Dorsolateral prefrontal cortex (tissue), 122 donors: ENCODE measurements at places on chromosomes 2 and 18. TPM values are rescaled to one million over a fixed set of nuclear protein-coding genes. Genes with fewer than 3 reads are reported as not detected.

C2orf80 gene
- total RNA-seq, result 25.9 TPM

LCT gene
- 0.16 TPM for total RNA-seq

HOXD10 gene
- not detected for total RNA-seq

UGT1A4 gene
- total RNA-seq, result not detected

GLI2 gene
- total RNA-seq, result 2.4 TPM

RUFY4 gene
- total RNA-seq, result not detected

CRACDL gene
- 128 TPM for total RNA-seq

GYPC gene
- total RNA-seq, result 7.5 TPM

MAB21L4 gene
- not detected for total RNA-seq

BUB1 gene
- total RNA-seq, result 1.7 TPM

MGAT4A gene
- total RNA-seq, result 78.7 TPM

DNA sequence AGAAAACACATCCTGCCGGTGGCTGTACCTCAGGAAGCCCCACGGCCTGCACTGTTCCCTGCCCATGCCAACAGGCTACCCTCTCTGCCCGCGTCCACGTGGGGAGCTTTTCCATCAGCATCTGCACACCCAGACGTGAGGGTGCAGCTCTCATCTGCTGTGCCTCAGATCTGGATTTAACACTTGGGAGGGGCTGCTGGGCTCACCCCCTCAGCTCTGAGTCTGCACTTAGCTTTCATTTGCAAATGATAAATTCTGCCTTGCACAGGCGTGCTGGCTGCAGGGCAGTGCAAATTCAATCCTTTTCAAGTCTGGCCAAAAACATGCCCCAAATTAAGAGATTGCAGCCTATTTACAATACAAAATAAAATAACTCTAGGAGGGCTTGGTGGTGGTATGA, 245.7 kb downstream of the TWIST2 start:
- DNase-seq, result no peak

DNA sequence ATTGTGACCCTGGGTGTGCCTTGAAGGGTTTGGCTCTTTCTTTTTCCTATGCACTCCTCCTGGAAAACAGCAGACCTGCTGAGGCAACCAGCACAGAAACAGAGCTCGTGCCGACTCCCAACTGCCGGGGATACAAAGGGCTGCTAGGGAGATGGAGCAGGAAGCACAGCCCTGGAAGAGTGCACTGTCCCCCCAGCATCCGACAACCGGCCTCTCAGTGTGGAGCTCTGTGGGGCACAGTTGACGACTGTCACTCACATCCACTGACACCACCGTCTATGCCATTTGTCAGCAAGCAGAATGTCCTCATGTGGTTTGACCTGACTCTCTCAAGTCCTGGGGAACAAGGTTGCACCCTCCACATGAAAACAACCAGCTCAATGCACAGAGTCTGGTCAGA, 290.4 kb downstream of the TNS1 start:
- no peak for DNase-seq

DNA sequence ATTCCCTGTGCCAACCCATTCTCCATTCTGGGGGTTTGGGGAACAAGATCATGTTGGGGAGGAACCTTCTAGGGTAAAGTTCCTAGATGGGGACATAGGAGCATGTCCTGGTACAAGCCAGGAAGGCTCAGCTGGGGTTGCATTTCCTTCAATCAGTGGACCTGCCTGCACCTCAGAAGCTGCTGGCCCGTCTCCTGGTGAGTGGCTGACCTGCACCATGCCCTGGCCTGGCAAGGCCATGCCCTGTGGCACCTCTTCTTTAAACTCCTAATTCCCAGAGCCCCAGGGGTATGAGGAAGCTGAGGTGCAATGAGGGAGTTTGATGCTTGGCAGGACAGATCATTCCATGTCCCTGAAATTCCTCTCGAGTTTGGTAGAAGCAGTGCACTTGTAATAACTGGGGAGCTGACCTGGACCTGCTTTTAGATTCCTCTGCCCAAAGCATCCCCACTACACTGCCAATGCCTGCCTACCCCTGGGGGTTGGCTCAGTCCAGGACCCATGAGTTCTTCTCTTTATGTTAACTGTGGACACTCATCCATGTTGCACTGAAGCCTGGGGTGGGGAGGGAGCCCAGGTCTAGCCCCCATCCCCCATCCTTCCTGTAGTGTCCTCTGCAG, 25.3 kb downstream of the MROH2A start:
- no peak for DNase-seq

- DNase-seq, result no peak
Measured at GRCh38 chr2:150595803-150596470, 108.5 kb upstream of the RND3 start.

GRCh38 chr2:143186876-143187275, 57.7 kb downstream of the ARHGAP15 start:
- no peak for DNase-seq

- no peak for DNase-seq
Measured at GRCh38 chr2:58572731-58573130, 331.6 kb upstream of the FANCL start.

- no peak for DNase-seq
Measured at GRCh38 chr2:121254748-121255147, 30.3 kb downstream of the TFCP2L1 start.

GRCh38 chr2:227804975-227805374, 8.7 kb upstream of the CCL20 start:
- DNase-seq, result no peak

DNA sequence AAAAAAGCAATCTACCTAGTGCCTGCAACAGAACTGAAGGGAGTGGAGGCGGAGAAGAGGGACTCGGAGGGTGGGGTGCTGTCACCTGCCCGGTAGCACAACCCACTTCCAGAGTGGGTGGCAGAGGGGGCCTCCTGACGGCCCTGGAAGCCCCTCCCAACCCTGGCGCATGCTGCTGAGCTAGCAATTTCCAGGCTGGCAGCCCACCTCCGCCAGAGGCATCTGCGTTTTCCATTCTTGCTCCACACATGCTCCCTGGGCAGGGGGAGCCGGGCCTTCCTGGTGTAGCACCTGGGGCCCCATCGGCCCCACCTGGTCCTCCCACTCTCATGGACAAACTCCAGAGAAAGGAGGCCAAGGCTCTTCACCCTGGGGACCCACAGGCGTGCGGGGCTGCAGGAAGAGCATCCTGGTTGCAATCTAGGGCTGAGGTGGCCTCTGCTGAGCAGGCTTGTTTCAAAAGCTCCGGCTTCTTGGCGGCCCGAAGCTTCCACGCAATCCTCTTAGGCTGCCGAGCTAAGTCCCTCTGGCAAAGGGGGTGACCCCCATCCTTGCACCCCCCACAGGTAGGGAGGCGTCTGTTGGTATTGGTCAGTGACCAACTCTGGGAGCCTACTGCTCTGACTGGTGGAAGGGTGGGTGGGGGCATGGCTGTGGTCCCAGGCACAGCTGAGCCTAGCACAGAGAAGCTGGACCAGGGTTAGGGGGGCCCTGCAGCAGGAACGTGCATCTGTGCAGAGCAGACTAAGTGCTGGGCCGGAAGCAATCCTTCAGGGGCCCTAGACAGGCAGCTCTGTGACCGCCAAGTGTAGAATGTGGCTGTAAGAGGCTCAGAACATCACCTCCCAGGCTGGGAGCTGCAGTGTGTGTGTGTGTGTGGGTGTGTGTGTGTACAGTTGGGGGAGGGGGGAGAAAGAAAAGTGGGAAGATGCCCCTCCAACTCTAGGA, 2.6 kb downstream of the HS6ST1 start:
- DNase-seq, result peak; percentile 24

DNA sequence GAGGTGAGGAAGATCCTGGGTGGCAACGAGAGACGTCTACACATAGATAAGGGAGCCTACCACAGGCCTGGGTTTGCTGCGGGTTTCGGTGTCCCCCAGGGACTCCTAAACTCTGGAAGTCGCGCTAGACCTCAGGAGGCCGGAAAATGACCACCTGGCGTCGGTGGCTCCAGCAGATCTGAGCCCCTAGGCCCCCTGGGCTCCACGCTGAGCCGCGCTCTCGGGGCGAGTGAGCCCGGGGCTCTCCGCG, 987 bp upstream of the DLX1 start:
- no peak for DNase-seq

DNA sequence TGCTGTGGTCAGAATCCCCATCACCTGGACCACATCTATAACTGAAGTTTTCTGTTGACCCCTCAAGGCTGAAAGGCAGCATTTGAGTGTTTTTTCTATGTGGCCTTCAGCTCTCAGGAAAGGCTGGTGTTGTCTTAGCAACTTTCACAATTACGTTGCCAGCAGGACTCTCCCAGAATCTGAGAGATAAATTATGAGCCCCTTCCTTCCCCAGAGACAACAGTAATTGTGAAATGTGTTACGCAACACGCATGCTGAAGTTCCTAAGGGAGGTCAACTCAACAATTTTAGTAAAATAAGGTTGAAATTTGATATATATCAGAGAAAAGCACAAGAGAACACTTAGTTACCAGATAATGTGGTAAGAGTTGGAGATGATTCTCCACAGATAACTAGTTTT, 216.5 kb upstream of the SLC8A1 start:
- no peak for DNase-seq

DNA sequence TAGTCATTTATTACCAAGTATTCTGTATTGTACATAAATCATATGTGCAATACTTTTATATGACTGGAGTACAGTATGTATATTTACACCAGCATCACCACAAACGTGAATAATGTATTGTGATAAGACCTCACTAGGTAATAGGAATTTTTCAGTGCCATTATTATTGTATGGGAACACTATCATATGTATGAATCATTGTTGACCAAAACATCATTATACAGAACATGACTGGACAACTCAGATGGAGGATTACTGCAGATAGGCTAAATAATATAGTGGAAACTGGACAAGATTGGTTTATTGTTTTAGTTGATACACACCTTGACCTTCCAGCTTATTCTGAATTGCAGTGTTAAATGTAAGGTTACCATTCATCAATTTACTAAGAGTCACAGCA, 33.4 kb downstream of the VAPA start:
- no peak for DNase-seq

DNA sequence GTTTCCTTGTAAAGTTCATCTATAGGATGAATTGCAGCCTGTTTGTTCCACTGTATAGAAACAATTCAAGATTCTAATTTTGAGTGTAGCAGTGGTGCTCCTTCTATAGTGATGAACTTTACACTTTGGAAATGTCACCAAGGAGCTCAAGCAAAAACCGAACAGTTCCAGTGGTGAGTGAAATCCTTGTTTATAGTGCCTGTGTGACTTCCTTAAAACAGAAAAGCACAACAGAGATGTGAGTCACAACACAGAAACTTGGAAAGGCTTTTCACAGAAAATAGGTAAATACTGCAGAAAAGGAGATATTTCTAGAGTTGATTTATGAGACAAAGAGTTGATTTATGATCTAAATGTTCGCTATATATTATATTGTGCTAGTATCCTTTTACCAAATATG, 482.0 kb downstream of the PTPRM start:
- DNase-seq, result no peak

DNA sequence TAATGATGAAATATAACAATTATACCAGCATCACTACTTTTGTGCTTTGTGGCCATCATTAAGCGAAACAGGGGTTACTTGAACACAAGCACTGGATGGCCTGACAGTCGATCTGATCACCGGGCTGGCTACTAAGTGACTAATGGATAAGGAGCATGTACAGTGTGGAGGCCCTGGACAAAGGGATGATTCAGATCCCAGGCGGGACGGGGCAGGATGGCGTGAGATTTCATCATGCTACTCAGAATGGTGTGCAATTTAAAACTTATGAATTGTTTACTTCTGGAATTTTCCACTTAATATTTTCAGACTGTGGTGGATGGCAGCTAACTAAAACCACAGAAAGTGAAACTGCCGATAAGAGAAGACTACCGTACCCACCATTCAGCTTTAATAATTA, 7.0 kb upstream of the CLIP4 start:
- DNase-seq, result peak; percentile 39

DNA sequence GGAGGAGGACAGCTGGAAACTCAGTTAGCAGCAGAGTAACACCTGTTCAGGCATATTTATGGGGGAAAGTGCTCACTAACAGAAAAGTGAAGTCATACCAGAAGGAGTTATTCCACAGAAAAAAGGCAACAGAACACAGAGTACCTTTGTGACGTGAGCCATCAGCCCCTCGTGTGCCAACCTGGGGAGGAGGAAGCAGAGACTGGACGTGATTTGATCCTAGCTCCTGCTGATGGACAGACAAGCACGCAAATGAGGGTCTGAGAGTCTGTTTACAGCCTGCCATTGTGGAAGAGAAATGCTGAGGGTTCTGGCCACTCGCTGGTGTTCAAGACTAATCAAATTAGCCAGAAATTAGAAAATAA, 120.7 kb downstream of the ZNF521 start:
- no peak for DNase-seq

DNA sequence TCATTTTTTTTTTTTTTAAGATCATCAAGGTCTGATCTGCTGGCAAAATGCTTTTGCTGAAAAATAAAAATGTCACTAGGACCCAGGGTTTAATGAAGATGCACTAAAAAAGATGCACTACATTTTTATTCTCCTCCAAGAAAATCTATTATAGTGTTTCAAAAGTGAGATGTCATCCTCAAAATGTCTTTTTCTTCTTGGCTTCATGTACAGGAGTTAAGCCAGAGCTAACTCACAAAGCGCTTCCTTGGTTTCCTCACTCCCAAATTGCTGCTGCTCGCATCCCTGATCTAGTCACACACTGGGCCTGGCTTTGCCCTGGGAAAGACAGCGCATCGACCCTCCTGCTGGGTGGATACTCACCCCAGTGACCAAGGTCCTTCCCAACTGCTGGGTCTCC, 113.4 kb upstream of the CCDC68 start:
- no peak for DNase-seq

DNA sequence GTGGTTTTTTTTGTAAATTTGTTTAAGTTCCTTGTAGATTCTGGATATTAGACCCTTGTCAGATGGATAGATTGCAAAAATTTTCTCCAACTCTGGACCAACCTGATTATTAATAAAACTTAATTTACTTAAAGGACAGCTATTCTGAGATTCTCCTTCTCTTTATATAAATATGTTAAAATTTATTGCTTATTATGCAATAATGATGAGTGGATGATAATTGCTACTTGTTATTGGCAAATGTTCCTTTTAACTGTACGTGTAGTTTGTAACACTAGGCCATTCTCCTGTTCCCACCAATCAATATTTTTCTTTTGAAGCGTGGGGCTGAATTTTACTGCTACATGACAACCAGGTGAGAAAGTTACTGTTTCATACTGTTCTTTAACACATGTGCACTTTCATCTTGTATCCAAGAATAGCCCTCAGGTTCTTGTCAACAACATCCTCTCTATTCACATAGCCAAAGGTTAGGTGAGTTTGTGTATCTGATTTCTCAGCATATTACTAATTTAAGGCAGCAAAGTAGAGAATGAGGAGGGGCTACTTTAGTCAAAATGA, 16.6 kb upstream of the STK17B start:
- DNase-seq, result no peak

DNA sequence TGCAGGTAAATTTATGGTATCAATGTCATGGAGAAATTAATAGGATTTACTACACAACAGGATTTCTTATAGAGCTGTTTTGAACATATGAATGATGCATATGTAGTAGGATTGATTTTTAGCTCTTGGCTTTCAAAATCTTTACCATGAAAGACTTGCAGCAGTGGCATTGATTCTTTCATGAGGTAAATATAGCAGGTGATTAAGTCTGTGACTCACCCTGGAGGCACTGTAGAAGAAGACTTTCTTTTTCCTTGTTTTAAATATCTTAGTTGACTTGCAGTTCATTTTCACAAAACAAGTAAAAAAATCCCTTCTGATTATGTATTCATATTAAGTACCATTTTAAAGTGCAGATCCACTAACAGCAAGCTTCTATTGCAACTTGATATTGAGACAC, 463.0 kb downstream of the FBXO15 start:
- DNase-seq, result no peak
